ENCODE measurements at places on chromosomes 7 and 10.

DNA sequence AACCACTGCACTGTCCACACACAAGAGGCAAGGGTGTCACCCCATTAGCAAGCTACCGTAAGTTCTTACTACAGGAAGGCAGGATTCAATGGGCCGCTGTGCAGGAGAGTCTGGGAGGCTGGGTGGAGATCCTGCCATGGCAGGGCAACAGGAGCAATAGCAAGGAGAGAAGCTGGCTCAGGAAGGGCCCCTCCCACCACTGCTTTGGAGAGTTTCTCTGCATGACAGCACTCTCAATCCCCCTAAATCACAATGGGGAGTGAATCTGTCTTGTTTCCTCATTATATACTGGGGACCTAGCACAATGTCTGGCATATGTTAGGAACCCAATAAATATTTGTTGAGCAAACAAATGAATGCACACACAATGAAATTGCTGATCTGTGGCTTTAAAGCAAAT is 83.2 kb upstream of the SFMBT2 start:
- DNase-seq, result no peak

DNA sequence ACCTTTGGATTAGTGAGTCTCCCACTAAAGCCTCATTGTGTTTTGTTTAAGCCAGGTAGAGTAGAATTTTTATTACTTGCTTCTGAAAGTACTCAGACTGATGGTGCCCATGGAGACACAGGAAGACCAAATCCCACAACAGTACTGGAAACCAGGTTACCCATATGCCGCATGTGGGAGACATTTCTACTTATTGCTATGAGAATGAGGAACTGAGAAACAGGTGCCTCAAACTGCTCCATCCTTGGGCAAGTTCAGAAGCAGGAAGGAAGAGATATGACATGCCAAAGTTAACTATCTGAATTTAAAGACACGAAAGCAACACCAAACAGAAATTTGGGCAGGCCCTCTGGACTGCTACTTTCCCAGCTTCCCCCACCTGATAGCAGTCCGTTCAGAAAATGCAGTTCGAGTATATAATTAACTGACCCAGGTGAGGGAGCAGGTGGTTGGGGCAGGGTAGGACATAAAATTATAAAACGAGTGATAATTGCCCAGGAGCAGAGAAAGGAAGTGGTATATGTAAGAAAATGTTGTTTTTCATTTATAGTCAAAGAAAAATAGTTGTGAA is 382.3 kb upstream of the MTPN start:
- DNase-seq, result no peak

GRCh38 chr7:129958643-129959470 is 6.1 kb upstream of the UBE2H start:
- peak; percentile 45 for DNase-seq

DNA sequence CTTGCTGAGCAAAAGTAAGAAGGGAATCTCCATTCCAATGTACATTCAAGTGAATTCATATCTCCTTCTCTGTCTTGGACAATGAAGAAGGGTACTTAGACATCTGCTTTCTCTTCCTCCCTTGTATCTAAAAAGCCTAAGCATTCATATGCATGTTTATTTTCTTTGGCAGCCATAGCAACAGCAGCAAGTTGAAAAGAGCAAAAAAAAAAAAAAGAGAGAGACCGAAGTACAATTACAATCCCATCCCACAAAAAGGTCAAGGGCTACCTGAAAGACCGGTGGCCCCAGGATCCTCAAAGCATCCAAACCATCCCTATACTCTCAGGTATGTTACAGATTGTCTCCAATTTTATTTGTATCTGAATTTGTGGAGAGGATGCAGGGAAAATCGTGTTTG is 4.1 kb downstream of the OR2F1 start:
- no peak for DNase-seq

GRCh38 chr7:93160410-93160809 is 12.2 kb upstream of the SAMD9L start:
- no peak for DNase-seq

Data from AG04450 (cell line).